ENCODE measurements at places on chromosomes 4 and X. TPM values are rescaled to one million over a fixed set of nuclear protein-coding genes. Genes with fewer than 3 reads are reported as not detected.

GRCh38 chrX:81489987-81490386, 288.1 kb downstream of the SH3BGRL start:
- DNase-seq = no peak

CLTRN gene
- 0.16 TPM for total RNA-seq

CTAG1A gene
- not detected for total RNA-seq

DNA sequence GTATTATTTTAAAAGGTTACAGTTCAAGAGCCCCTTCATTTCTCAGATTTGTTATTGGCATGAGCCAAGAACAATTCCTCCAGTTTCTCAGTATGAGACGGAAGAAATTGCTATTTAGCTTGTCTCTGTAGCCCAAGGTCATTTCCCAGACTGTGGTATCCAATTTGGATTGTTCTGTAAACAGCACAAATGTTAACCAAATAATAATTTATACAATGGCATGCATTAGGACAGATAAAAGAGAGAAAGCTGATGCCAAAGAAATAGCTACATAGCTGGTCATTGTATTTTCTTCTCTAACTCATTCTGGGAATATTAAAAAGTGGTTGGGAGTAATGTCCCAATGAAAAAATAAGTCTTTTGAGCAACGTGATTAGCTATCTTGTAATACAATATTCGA, 134.6 kb upstream of the NPY2R start:
- no peak for DNase-seq

CPLX1 gene
- 1.6 TPM for total RNA-seq

NUDT10 gene
- total RNA-seq = 39.1 TPM

DNA sequence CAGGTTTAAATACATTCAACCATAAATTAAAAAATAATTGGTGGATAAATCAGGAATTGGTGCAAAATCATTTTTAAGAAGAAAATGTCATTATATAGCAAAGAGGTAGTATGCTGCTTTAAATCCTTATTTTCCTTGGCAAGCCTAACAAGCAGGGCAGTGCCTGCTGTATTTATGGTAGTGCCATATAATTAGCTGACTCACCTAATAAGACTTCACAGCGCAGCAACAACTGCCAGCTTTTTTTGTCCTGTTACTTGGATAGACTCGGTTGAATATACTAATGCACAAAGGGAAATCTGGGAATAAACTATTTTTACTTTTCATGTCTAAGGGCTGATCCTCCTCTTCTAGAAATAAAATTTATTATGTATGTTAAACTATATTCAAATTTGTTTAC, 99.1 kb downstream of the SNCA start:
- no peak for DNase-seq

- no peak for DNase-seq
Observed at GRCh38 chr4:26105337-26105736, 191.3 kb downstream of the SMIM20 start.

DNA sequence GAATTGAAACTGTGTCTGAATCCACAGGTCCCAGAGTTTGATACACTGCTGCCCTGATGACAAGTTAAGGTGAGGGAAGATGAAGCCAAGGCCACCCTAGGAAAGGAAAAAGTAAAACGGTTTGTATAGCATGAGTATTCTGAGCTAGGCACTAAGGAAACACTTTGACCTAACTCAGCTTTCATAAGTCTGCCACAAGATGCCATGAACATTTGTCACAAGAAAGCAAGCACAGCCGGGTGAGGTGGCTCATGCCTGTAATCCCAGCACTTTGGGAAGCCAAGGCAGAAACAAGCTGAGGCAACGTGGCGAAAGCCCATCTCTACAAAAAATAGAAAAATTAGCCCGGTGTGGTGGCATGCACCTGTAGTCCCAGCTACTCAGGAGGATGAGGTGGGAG, 34.2 kb downstream of the ELOVL6 start:
- no peak for DNase-seq

CENPC gene
- 34.9 TPM for total RNA-seq

DNA sequence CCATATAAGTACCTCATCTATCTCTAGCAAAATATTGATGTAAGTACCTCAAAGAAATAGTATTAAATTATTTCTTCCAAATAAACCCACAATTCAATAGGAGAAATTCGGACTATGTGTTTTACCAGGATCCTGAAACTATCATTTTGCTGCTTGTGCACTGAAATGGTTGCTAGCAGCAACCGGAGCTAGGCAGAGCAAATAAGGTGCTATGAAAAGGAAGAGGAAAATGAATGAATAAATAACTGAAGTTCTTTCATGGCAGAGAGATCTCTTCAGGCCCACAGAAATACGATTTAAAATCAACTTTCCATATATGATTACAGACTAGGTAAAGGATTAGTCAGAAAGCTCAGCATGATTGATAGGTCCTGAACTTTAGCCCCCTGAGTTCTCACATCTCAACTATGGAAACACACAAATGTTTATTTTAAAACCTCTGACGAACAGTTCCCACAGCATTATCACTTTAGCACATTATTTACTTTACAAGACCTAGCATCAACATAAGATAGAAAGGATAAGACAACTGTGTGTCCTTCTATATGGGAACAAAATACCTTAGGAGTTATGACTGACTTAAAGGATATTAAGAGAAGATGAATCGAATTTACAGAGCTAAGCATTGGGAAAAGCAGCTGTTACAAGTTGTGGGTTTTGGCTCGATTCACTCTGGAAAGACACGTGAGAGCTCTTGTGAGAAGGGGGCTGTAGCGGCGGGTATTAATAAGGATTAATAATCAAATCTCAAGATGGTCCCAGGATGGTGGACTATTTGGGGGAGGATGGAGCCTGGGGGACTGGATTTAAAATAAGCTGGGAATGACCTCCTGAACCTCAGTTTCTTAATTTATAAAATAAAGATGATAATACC, 104.3 kb downstream of the CORIN start:
- DNase-seq = no peak
